RPMI7951 (cell line): ENCODE measurements at places on chromosomes 13 and 19.

GRCh38 chr13:23460309-23460708 is 26.8 kb upstream of the SACS start:
- no peak for DNase-seq

DNA sequence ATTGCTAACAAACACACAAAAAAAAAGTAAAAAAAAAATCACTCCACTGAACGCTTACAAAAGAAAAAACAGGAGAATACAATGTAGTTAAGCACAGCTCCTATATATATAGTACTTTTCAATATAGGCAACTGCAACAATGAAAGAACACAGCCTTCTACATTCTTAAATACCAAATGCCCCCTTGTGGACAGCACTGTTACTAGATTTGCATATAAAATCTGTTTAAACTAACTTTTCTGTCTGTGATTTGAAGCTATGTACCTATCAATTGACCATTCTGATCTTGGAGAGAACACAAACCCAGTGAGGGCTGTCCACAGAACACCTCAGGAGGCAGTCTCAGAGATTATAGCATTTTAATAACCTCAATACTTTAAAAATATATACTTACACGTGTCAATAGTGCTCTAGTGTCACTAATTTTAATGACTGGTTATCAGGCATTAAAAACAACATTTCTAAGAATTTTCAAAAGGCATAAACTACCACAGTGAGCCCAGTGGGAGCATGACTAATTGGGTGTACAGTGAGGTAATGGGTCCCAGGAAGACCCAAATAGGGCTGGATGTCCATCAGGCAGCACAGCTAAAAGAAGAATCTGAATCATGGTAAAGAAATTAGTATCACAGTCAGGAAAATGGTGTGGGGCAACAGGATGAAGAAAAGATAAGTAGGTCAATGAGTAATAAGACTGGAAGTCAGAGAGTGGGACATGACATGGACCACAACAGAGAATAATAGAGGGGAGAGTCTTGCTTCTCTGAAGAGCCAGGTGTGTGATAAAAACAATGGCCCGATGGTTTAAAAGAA is 22.2 kb downstream of the CCDC169 start:
- DNase-seq: peak; percentile 40

DNA sequence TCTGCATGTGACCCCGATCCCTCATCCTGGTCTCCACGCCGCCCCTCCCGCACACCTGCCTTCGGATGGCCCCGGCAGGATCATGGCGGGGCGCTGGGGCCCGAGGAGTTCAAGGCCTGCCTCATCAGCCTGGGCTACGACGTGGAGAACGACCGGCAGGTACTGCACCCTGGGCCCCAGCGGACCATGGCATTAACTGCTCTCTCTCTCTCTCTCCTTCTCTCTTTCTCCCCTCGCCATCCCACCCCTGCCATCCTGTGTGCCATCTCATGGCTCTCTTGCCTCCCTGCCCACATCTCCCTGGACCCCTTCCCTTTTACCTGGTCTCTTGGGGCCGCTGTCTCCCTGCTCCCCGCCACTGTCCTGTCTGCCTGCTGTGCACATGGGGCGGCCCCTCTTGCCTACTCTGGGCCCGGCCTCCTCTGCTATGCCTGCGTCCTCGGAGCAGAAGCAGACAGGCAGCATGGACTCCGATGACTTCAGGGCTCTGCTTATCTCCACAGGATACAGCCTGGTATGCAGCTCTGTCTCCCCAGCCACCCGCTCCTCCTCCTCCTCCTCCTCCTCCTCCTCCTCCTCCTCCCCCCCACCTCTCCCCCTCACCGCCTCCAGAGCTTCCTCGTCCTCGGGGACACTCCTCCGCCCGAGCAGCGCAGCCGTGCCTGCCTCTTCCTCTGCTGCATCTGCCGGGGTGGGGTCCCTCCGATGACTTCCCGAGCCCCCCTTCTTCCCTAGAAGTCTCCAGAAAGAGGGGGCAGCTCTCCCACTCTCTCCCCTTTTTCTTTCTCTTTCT is 16.2 kb downstream of the CAPN12 start:
- DNase-seq: no peak

DNA sequence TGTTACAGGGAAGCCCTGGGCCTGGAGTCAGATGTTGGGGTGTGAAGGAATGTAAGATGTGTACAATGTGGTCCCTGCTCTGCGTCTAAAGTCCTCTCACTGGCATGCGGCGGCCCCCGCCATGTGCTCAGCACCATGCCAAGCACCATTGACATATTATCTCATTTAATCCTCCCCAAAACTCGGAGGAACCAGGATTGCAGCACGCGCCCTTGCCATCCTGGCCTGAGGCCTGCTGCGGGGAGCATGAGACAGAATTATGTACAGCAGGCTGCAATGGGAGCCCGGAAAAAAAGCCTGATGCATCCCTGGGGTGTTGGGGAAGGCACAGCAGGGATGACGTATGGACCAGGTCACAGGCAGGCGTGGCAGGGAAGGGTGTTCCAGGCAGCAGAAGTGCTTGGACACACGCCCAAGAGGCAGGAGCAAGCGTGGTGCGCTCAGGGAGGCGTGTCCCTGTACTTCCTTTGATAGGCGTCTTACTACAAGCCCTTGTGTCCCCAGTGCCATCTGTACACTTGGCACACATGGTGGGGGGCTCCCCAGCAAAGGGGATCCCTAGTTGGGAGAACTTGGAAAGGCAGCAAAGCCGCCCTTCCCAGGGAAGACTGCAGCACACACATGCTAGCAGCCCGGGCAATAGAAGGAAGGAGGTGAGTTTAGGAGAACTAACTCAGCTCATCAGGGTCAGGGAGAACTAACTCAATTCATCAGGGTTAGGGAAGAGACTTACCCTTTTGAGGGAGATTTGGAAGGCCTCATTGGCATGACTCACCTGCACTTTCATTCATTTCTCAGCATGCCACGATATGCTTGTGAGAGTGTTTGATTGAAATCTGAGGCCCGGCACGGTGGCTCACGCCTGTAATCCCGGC is 3.4 kb downstream of the EVI5L start:
- no peak for DNase-seq

- no peak for DNase-seq
These were observed 403 bp upstream of the ADAMTS10 start for GRCh38 chr19:8610936-8611300.

DNA sequence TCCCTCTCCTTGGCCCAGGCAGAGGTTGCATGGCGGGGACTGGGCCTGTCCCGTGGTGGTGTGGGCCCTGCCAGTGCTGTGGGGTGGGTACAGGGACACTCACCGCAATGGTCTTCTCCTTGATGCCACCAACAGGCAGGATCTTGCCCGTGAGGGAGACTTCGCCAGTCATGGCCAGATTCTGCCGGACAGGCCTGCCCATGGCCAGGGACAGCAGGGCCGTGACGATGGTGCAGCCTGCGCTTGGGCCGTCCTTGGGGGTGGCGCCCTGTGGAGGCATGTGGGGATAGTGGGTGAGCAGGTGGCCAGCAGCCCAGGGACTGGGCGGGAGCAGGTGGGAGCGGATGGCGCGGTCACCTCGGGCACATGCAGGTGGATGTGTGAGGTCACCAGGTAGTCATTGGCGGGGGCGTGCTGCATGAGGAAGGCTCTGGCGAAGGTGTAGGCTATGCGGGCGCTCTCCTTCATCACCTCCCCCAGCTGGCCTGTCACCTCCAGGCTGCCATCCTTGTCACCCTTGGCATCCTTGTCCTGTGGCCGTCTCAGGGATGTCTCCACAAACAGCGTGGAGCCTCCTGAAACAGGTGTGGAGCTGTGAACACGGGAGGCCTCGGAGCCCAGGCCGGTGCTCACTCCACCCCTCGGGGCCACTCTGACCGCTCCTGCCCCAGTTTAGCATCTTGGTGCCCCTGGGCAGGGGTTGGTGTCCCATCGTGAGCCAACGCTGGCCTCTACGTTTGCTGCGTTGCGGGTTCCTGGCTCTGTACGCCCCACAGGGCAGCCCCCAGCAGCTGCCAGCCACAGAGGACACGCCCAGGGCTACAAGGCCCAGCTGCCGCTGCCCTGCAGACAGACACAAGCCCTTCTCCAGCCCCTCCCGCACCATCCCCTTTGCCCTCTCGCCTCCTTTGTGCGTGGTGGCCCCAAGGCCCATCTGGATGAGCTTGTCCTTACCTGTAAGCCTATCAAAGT is 3.4 kb downstream of the RPL36 start:
- DNase-seq: no peak
